ENCODE measurements at places on chromosomes 6 and 20. TPM values are rescaled to one million over a fixed set of nuclear protein-coding genes. Genes with fewer than 3 reads are reported as not detected.

DNA sequence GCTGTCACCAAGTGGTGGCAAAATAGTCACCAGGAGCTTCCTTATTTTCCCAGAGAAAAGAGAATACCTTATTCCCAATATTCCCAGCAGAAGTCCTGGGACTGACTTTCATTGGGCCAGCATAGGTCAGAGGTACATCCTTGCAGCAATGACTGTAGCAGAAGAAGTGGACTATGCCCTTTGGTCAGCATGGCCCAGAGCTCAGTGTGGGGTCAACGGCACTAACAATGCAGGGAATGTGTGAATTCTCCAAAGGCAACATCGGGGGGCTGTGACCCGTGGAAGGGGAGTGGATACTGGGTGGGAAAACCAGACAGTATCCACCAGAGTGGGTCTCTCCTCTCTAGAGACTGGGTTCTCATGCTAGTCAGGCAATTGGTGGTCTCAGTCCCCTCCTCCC lies 15.6 kb upstream of the LBP start:
- no peak for DNase-seq

Gene SLC23A2
- total RNA-seq, result 3.6 TPM

DNA sequence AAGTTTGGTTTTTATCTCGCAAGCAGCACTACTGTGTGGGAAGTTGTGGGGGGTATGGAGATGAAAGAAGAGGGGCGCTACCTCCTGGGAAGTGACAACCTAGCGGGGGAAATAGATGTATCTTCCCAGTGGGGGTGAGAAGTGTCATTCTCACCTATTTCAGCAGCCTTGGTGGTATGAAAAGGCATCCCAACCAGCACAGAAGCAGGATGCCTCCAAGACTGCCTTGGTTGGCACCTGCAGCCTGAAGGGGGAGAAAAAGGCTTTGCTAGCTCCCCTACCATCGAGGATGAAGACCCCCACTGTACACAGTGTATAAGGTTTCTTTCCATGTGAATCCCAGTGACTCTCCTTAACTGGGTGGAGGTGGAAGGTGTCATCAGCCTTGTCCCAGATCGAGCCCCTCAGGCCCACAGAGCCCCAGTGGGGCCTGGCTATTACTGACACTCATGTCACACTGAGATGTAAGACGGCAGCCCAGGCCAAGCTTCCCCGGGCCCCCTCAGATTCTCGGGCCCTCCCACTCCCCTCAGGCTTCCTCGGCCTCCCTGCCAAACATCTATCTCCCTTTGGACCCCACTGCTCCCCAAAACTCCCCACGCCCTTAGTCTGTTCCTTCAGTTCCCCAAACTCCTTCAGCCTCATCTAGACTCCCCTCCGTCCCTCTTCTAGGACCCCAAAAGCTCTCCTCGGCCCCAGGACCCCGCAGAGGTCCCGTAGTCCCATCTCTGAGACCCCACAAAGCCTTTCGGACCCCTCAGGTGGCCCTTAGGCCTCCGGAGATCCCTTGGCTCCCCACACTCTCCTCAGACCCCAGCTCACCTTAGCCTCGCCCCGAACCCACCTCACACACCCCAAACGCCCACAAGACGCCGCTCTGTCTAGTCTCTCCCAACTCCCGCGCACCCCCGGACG lies 688 bp downstream of the COMMD7 start:
- no peak for DNase-seq

GRCh38 chr6:136566851-136567250 lies 16.6 kb upstream of the MAP7 start:
- DNase-seq, result no peak

DNA sequence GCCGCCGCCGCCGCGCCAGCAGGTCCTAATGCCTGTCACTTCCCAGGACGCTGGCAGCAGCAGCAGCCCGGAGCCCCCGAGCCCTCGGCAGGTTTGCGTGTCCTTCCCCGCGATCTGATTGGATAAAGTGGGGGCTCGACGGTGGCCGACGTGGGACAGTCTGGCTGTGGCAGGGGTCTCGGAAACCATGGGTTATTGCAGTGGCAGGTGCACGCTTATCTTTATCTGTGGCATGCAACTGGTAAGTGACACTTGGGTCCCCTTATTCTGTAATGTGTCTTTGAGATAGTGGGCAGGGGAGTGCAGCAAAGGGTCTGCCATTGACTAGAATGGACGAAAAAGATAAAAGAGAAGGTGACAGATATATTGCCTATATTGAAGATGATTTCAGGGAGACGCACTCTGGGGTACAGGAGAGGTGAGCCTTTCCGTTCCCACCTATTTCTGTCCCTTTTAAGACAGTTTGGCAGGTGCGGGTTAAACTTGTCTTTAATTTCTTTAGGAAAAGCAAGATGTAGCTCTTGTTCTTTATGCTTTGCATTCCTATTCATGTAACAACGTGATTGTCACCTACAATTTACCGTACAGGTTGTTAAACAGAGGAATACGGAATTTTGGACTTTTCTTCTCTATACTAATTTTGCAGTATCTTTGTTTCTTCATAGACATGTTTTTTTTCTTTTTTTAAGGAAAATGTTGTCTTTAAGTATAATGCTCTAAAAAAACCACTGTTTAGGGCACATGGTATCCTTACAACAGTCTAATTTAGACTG lies 535 bp downstream of the NKAIN2 start:
- peak; percentile 52 for DNase-seq

GRCh38 chr6:82227770-82228169 lies 19.8 kb downstream of the IBTK start:
- DNase-seq, result no peak

- DNase-seq, result no peak
Measured at GRCh38 chr6:124190256-124190655, 386.6 kb downstream of the NKAIN2 start.

Gene RBBP8NL
- total RNA-seq, result not detected

GRCh38 chr6:127191716-127192115 lies 73.2 kb downstream of the RSPO3 start:
- DNase-seq, result peak; percentile 58

Gene TNFRSF6B
- total RNA-seq, result 1.6 TPM

GRCh38 chr6:143513410-143513809 lies 1.9 kb upstream of the FUCA2 start:
- DNase-seq, result no peak

Gene ZKSCAN4
- total RNA-seq, result 1.7 TPM

Gene ABHD16B
- total RNA-seq, result not detected

DNA sequence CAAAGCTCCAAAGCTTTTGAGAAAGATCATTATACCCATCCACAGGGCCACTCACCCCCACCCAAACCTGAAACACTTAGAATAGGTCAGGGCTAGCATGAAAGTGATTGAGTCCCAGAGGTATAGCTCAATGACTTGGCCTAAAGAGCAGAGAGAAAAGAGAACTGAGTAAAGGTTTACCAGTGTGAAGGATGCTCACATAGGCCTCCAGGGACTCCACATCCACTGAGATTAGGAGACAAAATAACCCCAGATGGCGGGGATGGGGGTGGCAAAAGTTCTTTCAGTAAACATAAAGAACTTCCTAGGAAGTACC lies 12.2 kb downstream of the SAYSD1 start:
- no peak for DNase-seq

Gene TRIM10
- total RNA-seq, result 0.10 TPM

- no peak for DNase-seq
Measured at GRCh38 chr6:2793534-2794151, 28.4 kb downstream of the WRNIP1 start.

DNA sequence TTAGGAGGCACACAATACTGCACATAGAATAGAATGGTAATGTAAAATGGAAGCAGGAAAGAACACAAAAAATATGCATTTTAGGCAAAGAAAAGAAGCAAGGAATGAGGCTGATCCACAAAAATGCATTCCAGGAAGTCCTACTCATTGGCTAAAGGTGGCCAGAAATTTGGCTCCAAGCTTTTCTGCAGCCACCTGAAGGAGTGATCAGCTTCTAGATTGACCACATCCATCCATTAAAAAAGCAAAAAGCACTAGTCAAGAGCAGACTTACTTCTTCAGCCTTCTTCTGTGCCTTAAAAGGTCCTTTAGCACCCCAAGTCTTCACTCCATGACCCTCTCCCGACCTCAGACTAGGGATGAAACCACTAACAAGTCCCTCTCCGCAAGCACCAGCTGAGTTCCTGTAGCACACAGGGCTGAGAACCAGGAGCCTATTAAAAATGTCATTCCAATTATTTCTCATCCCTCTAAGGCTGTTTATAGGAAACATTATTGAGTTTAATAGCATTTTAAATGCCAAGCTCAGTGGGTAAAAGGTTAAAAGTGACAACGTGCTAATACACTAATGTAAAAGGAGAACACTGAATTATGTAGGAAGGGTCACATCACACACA lies 36.5 kb downstream of the TRAM2 start:
- no peak for DNase-seq

DNA sequence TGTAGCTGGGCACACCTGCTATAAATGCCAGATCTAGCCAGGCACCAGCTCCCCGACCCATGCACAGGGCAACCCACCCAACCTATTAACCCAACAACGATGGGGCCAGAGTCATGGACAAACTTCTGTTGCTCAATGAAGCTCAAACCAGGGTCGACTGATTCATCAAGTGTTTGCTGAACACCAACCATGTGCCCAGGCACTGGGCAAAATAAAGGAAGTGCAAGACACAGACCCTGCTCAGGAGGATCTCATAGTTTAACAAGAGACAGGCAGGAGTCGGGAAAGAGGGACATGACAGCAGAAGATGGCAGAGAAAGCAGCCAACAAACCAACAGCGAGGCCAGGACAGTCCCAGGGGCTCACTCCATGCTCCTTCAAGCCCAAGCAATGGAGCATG lies 18.8 kb downstream of the KCNK5 start:
- DNase-seq, result no peak

- no peak for DNase-seq
Measured at GRCh38 chr20:49631061-49631716, 63.3 kb upstream of the PTGIS start.

Gene BANF2
- not detected for total RNA-seq

DNA sequence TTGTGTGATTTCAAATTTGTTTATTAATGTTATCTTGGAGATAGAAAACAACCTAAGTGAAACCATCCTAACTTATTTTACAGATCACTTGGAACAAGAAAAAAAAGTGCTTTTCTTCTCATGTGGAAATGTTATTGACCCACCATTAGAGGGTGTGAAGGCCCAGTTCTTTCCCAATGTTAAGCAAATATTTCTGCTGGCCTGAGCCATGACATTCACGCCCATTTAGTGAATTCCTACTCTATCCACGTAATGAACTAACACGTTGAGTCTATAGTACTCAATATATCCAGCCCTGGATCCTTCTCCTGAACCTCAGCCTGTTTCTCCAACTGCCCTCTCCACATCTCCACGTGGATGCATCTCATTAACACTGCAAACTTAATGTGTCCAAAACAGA lies 180.6 kb upstream of the ZFP64 start:
- no peak for DNase-seq

DNA sequence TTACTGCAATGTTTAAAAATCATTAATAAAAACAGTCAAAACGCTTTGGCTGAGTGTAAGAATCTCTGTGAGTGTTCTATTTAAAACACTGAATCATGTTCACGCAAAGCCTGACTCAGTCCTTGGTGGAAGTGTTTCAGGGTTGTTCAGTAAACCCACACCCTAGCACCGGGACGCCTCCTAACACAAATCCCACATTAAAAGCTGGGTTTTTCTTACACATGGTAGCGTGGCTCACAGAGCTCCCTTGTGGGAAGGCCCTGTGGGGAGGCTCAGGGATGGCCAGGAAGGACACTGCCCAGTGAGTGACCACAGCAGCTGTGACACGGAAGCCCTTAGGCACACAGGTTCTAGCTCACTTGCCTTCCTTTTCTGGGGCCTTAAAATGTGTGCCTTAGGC lies 80.2 kb downstream of the GMPR start:
- DNase-seq, result no peak

DNA sequence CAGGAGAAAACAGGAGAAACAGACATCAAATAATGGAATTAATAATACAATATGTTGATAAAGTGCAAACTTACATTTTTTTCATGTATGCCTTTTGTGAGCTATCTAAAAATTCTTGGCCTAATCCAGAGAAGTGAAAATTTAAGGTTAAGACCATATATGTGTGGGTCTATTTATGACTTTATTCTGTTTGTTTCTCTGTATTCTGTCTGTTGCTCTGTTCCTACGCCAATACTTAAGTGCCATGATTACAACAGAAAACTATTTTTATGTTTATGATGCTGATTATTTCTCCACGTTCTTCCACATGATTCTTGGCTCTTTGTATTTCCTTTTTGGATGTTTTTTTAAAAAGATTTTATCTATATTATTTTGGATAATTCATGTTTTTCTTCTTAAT lies 109.6 kb upstream of the MAP3K4 start:
- DNase-seq, result no peak

- no peak for DNase-seq
Measured at GRCh38 chr6:91437315-91437729, 850.5 kb upstream of the MAP3K7 start.

Gene NAA20
- total RNA-seq, result 64.2 TPM

Gene TRIM31
- not detected for total RNA-seq

DNA sequence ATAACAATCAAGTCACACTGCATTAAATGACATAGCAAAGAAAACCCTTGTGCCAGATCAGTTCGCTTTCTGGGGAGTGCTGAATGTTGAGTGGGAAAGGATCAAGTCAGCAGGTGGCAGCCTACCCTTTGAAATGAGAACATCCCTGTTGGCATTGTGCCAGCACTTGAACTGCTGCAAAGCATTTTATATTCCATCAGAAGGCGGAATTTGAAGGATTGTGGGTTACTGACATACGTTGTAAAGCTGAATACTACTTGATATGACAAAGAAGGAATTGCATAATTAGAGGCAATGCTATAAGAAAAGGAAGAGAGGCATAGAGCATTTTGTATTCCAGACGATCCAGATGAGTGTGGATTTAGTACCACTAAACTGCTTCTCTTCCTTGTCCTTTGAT lies 26.5 kb downstream of the BCKDHB start:
- DNase-seq, result peak; percentile 18

GRCh38 chr6:25714765-25715164 lies 39.8 kb upstream of the SLC17A4 start:
- DNase-seq, result no peak

DNA sequence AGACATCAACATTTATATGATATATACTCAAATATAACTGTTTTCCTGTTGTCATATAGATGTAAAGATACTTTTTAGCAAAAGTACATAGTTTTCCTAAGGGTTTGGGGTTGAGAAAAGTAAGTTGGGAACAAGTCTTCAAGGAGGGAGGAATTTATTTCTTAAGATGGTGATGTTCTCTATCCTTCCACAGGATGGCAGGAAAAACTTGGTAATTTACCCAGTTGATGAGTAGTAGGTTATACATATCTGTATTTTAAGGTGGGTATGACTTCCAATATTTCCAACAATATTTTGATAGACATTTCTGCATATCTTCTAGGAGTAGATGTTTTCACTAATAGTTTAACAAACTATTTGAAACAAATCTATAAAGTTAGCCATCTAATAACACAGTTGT lies 254.4 kb downstream of the RIMS1 start:
- DNase-seq, result no peak

- DNase-seq, result no peak
Measured at GRCh38 chr6:112234601-112235000, 19.8 kb downstream of the LAMA4 start.

GRCh38 chr6:136410201-136411024 lies 120.8 kb upstream of the BCLAF1 start:
- DNase-seq, result no peak

Data from psoas muscle (tissue), 8 donors.